Transverse colon (tissue), 4 donors: ENCODE measurements at places on chromosomes 1 and 21.

DNA sequence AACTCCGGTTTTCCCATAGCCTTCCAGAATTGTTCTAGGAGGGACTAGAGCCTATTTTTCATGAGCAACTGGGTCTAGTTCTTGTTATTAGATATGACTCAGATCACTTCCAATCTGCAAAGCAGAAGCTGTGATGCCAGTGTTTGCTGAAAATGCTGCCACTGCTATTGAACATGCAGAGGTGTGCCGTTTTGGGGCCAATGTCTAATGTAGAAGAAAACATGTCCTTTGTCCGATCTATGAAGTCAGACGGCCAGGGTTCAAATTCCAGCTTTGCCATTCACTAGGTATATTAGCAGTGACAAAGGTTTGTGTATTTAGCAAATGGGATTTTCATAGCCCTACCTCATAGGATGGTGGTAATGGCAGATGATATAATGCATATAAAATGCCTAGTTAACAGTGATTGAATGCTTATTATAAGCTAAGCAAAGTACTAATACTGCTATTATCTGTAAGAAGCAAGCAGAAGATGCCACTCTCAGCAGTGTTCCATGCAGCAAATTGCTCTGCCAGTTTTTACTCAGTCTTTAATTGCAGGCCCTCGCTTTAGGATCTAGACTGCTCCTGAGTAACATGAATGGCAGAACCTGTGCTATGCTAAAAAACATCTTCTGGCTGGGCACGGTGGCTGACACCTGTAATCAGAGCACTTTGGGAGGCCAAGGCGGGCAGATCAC is 40.1 kb upstream of the CXADR start:
- no peaks in the 10 kb centered on the region for H3K27me3 ChIP-seq
- no peak overlapping the region for H3K4me3 ChIP-seq
- H3K4me1 ChIP-seq: peaks cover 28% of the 10 kb centered on the region
- no peaks in the 10 kb centered on the region for H3K36me3 ChIP-seq

GRCh38 chr1:109309347-109309746 is 2.5 kb upstream of the MYBPHL start:
- H3K36me3 ChIP-seq: no peaks in the 10 kb centered on the region
- DNase-seq: no peak
- H3K27me3 ChIP-seq: no peaks in the 10 kb centered on the region
- H3K27ac ChIP-seq: no peak overlapping the region
- no peak overlapping the region for H3K4me3 ChIP-seq

- no peaks in the 10 kb centered on the region for H3K36me3 ChIP-seq
- no peaks in the 10 kb centered on the region for H3K27me3 ChIP-seq
- no peak overlapping the region for H3K27ac ChIP-seq
- H3K4me1 ChIP-seq: no peaks in the 10 kb centered on the region
- H3K4me3 ChIP-seq: no peak overlapping the region
- peak; percentile 71 for DNase-seq
These were observed 117.0 kb downstream of the CD247 start for GRCh38 chr1:167401260-167401873.

- DNase-seq: no peak
- peaks cover 6% of the 10 kb centered on the region for H3K27me3 ChIP-seq
- no peaks in the 10 kb centered on the region for H3K4me1 ChIP-seq
- H3K27ac ChIP-seq: no peak overlapping the region
- H3K4me3 ChIP-seq: no peak overlapping the region
- no peaks in the 10 kb centered on the region for H3K36me3 ChIP-seq
These were observed 7.7 kb downstream of the ANKRD35 start for GRCh38 chr1:145877923-145878486.

DNA sequence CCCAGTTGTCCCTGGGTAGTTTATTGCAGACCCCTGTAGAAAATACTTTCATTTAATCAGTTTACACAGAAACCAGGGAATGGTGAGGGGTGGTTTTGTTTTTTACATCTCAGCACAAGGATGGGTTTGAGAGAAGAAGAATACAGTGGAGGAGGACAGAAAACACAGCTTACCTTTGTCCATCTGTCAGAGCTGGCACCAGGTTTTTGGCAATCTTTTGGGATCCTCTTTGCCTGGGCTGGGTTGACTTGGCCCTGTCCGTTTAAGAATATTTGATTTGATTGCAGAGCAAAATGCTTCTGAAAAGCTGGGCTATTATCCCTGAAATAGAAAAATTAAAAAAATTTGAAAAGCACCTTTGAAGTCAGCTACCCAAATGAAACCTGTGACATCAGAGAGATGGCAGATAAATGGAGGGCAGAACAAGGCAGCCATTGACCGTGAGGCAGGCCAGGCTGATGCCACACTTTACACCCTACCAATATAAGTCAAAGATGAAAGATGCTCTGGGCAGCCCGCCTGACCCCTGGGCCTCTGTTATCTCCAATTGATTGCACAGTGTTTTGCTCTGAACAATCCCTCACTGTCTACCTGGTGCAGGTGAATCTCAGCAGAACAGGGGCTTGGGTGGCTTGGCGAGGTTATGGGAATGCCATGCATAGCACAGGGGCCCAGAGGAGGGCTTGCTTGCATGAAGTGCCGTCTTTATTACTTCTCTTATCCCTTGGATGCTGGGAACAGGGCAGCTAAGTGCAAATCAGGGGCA is 218.8 kb downstream of the LMX1A start:
- H3K4me1 ChIP-seq: no peaks in the 10 kb centered on the region
- peaks cover 16% of the 10 kb centered on the region for H3K27me3 ChIP-seq
- H3K36me3 ChIP-seq: no peaks in the 10 kb centered on the region
- no peak overlapping the region for H3K4me3 ChIP-seq
- DNase-seq: no peak
- no peak overlapping the region for H3K27ac ChIP-seq
